Fibroblast of the aortic adventitia (primary cell): ENCODE measurements at places on chromosomes 16 and 17.

- DNase-seq = no peak
Measured at GRCh38 chr17:16251556-16251955, 34.5 kb downstream of the PIGL start.

DNA sequence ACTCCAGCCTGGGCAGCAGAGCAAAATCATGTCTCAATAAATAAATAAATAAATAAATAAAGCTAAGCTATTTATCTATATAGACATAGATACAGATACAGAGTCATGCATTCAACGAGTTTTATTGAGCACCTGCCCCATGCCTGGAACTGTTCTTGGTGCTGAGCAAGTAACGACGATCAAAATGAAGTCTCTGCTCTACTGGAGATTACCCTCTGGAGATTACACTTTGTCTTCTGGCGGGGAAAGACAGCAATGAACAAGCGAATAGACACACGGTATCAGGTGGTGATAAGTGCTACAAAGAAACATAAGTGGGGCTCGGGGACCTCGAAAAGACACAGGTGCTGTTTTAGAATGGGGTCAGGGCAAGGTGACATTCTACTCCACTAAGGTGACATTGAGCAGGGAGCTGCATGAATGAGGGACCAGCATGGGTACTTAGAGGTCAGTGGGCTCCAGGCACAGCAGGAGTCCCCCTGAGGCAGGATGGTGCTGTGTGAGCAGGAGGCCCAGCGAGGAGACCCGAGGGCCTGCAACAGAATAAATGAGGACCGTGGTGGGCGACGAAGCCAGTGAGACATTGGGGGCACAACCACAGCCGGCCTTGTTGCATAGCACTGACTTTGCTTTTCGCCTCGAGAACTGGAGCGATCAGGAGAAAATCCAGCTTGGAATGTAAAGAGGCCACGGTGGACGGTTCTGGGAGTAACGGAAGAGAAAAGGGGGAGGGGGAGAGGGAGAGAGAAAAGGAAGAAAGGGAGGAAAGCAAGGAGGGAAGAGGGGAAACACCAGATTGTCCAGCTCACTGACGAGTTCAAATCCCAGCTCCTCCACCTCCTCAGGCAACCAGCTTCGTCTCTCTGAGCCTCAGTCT, 42.4 kb upstream of the MEAK7 start:
- no peak for DNase-seq

DNA sequence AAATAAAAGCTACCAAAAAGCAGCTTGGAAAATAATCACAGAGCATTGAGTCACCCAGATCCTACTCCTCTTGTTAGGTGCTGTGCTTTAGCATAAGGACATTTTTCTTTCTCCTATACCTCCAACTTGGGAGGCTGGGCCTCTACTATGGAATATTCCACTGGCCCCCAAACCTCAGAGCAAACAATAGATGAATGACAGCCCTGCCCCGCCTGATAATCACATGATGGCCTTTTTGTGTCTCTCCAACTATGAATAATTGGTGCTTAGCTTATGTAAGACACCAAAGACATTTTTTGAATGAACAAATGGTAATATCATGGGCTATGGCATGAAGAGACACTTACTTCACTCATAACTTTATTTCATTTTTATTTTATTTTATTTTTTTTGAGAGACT, 250.2 kb downstream of the GRIN2A start:
- no peak for DNase-seq

DNA sequence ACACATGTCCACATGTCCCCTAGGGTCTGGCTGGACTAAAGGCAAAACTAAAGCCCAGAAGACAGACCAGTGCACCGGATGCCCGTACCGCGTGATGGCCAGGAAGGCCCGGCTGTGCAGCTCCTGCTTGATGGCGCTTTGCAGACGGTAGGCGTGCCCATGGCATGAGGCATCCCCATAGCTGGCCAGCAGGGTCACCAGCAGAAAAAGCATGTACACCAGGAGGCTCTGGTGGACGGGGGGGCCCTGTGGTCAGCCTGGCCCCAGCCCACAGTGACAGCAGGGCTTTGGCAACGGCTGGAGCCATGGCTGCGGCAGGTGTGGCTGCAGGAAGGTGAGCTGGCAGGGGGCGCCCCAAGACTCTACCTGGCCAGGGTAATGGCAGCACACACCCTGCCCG, 42.8 kb downstream of the PKD1 start:
- no peak for DNase-seq

- no peak for DNase-seq
Measured at GRCh38 chr17:59067756-59068155, 38.9 kb downstream of the TRIM37 start.

GRCh38 chr17:67211742-67212141, 33.3 kb downstream of the HELZ start:
- peak; percentile 50 for DNase-seq

DNA sequence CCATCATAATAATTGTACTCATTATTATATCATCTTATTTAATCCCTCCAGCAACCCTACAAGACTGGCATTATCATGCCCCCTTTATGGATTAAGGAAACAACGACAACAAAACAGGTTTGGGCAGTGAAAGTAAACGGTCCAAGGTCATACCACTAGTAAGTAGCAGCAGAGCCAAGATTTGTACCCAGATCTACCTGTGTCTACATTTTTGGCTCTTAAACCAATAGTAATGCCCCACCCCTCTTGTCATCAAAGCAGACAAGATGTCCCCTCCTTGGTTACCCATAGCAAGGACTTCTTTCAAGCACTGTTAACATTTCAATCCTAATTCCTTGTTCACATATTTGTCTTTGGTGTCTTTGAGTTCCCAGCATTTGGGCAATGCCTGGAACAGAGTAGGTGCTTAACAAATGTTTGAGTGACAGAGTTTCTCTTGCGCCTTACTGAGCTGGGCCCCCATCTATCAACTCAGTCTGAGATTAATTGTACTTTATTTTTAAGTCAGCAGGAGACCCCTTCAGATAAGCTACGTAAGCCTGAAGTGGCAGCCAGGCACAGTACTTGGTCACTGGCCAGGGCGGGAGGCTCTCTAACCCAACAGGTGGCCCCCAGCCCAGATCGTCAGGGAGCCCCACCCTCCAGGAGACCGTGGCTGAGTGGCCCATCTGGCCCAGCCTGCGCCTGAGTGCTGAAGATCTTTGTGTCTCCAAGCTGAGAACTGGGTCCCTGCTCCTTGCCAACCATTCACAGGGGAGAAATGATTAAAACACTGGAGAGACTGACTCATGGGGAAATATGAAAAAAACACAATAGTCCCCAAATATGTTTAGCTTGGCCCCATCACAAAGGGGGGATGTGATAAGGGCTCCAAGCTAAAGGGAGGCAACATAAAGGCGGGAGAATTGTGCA, 75.8 kb downstream of the AXIN2 start:
- DNase-seq = peak; percentile 96
